Left hindlimb (tissue), 1 donor: ENCODE measurements at places on chromosomes 13 and 19.

DNA sequence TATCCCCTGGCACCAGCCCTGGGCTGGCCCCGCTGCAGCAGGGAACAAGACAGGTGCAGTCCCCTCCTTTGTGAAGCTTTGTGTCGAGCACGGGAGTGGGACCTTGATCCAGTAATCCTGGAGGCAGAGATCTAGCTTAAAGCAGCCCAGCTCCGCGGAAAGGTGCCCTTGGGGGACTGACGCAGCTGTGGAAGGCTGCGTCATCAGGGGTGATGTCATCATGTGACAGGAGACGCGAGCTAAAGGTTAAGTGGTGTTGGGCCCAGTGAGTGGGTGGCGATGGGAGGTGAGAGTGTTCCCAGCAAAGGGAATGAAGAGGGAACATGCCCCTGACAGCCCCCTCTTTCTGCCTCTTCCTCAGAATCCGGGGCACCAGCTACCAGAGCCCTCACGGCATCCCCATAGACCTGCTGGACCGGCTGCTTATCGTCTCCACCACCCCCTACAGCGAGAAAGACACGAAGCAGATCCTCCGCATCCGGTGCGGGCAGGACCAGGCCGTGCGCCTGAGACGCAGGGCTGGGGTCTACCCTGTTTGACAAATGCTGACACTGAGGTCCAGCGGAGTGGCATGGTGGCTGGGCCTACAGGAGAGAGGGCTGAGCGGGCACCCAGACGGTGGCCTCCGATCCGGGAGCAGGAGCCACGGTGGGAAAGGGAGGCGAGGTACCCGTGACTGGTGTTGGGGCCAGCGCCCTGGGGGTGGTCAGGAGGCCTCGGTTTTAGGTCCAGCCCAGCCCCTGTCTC, 2.6 kb downstream of the LHB start:
- no peak for DNase-seq

- no peak for DNase-seq
These were observed 23.0 kb upstream of the MIER2 start for GRCh38 chr19:367561-367960.

DNA sequence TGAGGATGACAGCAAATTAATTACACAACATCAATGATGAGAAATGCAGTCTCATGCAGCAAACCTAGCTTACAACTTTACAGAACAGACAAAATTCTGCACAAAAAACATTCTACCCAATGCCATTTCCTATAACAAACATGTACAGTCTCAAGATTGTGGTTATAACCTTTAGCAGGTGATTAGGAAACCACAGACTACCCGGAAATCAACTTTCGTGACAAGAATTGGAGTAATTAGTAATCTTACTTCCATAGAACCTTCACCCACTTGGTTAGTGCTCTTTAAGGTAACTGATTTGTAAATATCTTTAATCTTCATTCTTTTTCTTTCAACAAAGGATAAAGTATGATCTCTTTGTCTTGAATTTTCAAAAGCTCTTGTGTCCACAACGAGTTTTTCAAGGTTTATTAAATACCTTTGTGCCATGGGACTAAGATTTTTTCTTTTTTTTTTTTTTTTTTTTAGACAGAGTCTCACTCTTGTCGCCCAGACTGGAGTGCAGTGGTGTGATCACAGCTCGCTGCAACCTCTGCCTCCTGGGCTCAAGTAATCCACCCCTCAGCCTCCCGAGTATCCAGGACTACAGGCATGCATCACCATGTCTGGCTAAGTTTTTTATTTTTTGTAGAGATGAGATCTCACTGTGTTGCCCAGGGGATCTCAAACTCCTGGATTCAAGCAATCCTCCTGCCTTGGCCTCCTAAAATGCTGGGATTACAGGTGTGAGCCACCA, 78.8 kb downstream of the MAP4K1 start:
- DNase-seq, result no peak

DNA sequence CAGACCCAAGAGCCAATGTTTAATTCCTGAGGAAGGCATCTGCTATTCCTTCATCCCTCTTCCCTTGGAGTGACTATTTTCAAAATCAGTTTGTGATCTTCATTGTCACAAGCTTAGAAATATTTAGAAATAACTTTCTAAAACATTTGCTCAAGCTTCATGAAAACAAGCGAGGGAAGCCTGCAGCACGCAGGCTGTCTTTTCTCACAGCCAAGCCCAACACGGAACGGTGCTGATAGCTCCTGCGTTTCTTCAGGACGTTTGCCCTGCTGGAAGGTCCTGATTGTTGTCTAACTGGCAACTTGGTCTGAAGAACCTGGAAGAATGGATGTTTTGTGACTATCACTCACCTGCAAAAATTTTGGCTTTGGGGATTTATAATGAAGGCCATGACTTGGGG, 152.5 kb downstream of the FGF9 start:
- no peak for DNase-seq

- DNase-seq, result no peak
These were observed 24.5 kb downstream of the PPP5C start for GRCh38 chr19:46371371-46371901.
